Transverse colon (tissue), 4 donors: ENCODE measurements at places on chromosomes 3 and 15. TPM values are rescaled to one million over a fixed set of nuclear protein-coding genes. Genes with fewer than 3 reads are reported as not detected.

Gene CPLX3
- not detected for total RNA-seq

Gene LSAMP
- total RNA-seq = 6.3 TPM

- no peak overlapping the region for H3K27ac ChIP-seq
- H3K36me3 ChIP-seq = no peaks in the 10 kb centered on the region
- no peak overlapping the region for H3K4me3 ChIP-seq
- DNase-seq = no peak
- peaks cover 8% of the 10 kb centered on the region for H3K27me3 ChIP-seq
Observed at GRCh38 chr3:51751287-51751686, 27.8 kb downstream of the IQCF6 start.

DNA sequence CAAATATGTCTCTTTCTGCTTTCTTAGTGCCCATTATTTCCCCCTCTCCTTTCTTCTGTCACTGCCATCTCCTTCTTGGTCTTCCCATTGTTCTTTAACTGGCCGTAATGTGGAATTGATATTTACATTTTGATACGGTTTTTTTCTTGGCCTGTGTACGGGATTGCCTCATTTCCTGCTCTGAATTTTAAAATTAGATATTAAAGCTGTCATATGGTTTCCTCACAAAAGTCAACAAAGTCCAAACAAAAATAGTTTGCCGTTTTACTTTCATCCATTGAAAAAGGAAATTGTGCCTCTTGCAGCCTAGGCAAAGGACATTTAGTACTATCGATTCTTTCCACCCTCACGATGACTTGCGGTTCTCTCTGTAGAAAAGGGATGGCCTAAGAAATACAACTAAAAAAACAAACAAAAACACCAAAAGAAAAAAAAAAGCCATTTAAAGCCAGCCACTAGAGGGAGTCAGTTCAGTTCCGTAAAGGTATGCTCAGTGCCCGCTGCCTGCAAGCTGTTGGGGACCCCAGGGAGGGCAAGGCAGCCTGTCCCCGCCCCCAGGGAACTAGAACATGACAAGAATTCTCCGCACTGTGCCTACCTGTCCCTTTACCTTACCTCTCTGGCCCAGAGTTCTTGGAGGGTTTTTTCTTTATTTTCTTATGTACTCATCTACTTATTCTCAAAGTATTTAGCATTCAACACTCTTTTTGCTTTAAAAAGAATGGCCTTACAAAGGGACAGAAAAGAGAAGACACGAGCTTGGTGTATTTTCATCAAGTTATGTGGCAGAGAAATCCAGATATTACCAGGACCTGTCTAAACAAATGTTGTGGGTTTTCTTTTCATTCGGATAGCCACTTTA, 30.0 kb upstream of the NR2E3 start:
- no peaks in the 10 kb centered on the region for H3K27me3 ChIP-seq
- H3K36me3 ChIP-seq = no peaks in the 10 kb centered on the region
- peaks cover 3% of the 10 kb centered on the region for H3K4me1 ChIP-seq
- peak; percentile 23 for DNase-seq

- no peak overlapping the region for H3K4me3 ChIP-seq
- no peaks in the 10 kb centered on the region for H3K36me3 ChIP-seq
- H3K4me1 ChIP-seq = no peaks in the 10 kb centered on the region
Observed at GRCh38 chr15:61318301-61318700, 89.2 kb upstream of the RORA start.

DNA sequence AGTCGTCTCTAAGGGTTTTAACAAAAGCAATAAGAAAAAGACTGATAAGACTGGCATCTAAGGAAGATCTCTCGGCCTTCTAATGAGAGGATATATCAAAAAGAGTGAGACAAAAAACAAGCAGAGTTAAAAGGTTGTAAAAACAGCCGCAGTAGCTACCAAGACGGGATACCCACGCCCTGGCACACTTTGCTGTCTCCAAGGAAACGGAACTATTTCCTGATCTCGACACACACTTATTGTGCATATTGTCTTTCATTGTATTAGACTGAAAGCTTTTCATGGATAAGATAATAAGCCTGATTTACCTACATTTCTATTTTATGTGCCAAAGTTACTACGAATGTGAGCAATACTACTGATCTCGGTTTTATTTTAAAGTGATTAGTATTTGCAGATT, 161.5 kb upstream of the MCTP2 start:
- DNase-seq = no peak
- no peaks in the 10 kb centered on the region for H3K27me3 ChIP-seq
- H3K4me3 ChIP-seq = no peak overlapping the region
- H3K36me3 ChIP-seq = no peaks in the 10 kb centered on the region

DNA sequence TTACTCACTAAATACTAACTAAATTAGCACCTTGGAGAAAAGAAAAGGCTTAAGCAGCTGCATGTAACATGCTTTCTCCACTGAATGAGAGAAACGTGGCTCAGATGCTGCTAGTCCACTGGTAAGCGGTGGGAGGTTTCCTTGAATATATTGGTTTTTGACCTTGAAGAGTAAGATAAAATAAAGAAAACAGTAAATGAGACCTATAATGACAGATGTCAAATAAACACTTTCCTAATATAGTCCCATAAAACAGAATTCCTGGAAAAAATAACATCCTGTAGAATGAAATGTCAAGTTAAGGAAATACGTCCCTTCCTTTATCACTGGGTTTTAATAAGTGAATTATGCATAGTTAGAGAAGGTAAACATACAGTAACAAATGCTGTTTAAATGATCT, 215.0 kb downstream of the DPH6 start:
- no peak overlapping the region for H3K4me3 ChIP-seq
- no peaks in the 10 kb centered on the region for H3K4me1 ChIP-seq
- no peak for DNase-seq
- no peaks in the 10 kb centered on the region for H3K27me3 ChIP-seq

GRCh38 chr3:81339040-81339845, 422.2 kb downstream of the GBE1 start:
- no peaks in the 10 kb centered on the region for H3K4me1 ChIP-seq
- no peaks in the 10 kb centered on the region for H3K36me3 ChIP-seq
- no peak overlapping the region for H3K27ac ChIP-seq
- DNase-seq = no peak
- no peak overlapping the region for H3K4me3 ChIP-seq
- H3K27me3 ChIP-seq = no peaks in the 10 kb centered on the region

DNA sequence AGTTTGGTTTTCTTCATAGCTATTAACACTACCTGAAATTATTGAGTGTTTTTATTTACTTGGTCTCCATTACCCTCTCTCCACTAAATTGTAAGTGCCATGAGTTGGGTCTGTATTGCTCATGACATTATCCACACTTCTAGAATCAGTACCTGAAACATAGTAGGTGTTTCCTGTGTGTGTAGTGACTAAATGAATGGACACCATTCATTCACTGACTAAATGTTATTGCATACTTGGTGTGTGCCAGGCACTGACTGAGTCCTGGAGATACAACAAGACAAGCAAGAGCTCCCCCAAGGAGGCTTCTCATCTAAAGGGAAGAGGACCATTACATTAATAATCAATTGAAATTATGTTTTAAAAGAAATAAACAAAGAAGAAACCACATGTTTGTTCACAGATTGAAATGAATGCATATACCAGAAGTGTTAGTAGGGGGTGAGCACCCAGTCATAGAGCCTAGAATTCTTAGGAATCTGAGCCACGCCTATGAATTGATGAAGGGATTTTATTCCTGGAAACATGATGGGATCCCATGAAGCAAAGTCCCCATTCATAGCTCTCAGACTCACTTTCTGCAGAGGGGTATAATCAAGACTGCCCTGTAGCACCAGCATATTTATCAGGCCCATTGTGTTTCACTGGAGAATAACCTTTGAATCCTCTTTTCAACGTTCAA, 31.7 kb upstream of the ATOSA start:
- H3K27me3 ChIP-seq = no peaks in the 10 kb centered on the region
- no peak overlapping the region for H3K27ac ChIP-seq
- peaks cover 8% of the 10 kb centered on the region for H3K4me1 ChIP-seq
- H3K4me3 ChIP-seq = no peak overlapping the region
- no peak for DNase-seq
- no peaks in the 10 kb centered on the region for H3K36me3 ChIP-seq

Gene EFCC1
- total RNA-seq = 2.2 TPM
